ENCODE measurements at places on chromosomes 2 and 18.

DNA sequence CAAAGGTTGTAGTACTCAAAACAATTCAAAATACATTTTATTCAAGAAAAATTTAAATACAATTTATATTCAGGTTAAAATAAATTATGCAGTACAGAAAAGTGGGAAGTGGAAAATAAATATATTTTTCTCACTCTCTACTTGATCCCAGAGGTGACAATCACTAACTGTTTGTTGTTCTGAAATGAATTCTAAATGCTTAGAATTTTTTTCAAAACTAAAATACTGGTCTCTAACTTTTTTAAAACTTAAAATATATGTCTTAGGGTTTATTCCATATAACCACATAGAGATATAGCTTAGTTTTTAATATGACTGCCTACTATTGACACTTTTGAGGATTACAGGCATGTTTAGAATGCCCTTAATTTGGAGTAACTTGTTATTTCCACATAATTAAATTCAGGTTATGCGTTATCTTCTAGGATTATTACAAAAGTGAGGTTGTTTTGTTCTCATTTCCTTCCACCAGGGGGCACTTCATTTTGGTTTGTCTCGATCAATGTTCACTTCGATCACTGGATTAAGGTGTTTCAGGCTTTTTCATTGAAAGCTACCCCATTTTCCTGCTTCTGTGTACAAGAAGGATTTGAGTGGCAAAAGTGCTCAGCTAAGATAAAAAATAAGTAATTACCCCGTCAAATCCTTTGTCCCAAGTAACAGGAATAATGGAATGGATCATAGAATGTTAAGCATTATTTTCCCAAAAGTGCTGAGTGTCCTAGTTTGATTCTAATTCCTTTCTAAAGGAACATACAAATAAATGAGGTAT, 27.1 kb upstream of the TFPI start:
- DNase-seq = no peak

- no peak for DNase-seq
Observed at GRCh38 chr2:15920696-15921095, 19.7 kb upstream of the MYCN start.

DNA sequence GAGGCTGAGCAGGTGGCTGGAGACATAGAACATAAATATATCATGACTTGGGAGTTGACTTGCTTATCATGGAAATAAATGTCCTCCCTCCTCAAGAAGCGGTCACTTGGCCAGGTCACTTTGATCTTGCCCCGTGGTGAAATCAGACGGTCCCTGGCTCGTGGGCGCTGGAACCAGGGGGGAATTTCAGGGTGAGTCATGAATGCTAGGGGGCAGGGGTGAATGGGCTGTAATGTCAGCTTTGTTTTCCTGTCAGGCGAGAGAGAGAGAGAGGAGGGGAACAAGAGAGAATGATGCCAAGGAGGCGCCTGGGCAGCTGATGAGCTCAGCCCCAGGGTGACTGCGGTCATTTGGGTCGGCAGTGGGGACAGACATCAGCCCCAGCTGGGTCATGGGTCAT, 47.7 kb downstream of the RRM2 start:
- no peak for DNase-seq

DNA sequence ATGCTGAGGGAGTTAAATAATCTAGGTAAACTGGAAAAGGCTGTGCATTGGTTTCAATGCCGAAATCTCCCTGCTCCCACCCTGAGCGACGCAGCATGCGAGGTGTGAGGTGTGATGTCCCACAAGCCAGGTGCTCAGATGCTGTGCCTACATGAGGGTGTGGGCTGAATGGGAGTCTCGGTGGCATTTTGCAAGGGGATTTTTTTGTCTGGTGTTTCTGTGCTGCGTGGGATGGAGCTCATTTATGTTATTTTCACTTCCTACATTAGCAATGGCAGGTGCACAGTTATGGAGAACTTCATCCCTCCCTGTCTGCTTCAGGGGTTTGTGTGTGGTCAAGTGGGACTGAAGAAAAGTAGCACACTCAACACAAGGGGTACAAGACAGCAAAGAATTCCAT, 110.2 kb upstream of the CCDC68 start:
- DNase-seq = no peak
